NCI-H1105 treated with DMSO at 0.1 percent for 48 hours (cell line): ENCODE measurements at places on chromosomes 5 and 9.

- no peak for DNase-seq
Measured at GRCh38 chr9:127634021-127634420, 21.9 kb downstream of the STXBP1 start.

- no peak for DNase-seq
Measured at GRCh38 chr5:178090856-178091255, 22.5 kb upstream of the N4BP3 start.

- DNase-seq: peak; percentile 15
Measured at GRCh38 chr5:63794296-63794695, 167.9 kb downstream of the HTR1A start.

GRCh38 chr9:3980212-3980611 is 319.7 kb downstream of the GLIS3 start:
- no peak for DNase-seq

GRCh38 chr9:93122721-93123221 is 11.3 kb downstream of the NINJ1 start:
- DNase-seq: no peak
